SW 1271 (cell line): ENCODE measurements at places on chromosomes 4 and X.

- DNase-seq: no peak
These were observed 5.7 kb upstream of the SERTM2 start for GRCh38 chrX:111505783-111506182.

GRCh38 chr4:40916880-40917279, 167.1 kb downstream of the NSUN7 start:
- no peak for DNase-seq

DNA sequence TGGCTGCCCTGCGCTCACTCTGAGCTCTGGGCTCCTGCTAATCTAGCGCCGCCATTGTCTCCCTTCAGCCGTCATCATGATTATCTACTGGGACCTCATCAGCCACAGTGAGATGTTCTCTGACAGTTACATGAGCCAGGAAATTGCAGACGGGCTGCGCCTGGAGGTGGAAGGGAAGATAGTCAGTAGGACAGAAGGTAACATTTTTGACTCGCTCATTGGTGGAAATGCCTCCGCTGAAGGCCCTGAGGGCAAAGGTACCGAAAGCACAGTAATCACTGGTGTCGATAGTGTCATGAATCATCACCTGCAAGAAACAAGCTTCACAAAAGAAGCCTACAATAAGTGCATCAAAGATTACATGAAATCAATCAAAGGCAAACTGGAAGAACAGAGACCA, 21.8 kb upstream of the PIN4 start:
- no peak for DNase-seq

DNA sequence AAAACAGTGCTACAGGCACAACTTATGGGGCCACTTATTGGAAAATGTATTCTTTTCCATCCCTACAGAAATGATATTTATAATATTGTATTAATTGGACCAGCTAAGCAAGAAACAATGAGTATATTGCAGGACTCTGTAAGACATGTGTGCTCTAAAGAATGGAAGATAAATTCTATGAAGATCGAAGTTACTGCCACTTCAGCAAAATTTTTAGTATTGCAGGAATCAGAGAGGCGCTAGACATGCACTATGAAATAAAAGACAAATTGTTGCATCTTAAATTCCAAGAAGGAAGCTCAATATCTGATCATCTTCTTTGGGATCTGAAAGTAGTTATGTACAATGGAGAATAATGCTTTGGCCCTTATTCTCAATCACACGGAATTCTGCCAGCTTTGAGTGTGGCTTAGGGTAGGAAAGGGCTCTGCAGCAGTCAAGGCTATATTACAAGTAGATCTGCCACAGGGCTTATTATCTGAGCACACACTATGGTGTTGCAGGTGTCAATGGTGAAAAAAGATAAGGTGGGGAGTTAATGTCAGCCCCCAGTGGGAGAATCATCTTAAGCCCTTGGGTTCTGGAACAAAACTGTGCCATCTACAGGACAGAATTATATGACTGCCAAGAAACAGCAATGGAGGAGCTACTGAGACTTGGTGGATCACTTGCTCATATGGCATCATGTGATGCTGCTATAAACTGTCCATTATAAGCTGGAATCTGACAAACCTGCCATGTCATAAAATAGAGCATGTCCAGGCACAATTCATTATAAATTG, 334.0 kb upstream of the NDST3 start:
- peak; percentile 5 for DNase-seq

GRCh38 chrX:68945603-68946228, 116.9 kb downstream of the EFNB1 start:
- no peak for DNase-seq

- DNase-seq: no peak
These were observed 205.1 kb downstream of the STPG2 start for GRCh38 chr4:97938141-97938540.

DNA sequence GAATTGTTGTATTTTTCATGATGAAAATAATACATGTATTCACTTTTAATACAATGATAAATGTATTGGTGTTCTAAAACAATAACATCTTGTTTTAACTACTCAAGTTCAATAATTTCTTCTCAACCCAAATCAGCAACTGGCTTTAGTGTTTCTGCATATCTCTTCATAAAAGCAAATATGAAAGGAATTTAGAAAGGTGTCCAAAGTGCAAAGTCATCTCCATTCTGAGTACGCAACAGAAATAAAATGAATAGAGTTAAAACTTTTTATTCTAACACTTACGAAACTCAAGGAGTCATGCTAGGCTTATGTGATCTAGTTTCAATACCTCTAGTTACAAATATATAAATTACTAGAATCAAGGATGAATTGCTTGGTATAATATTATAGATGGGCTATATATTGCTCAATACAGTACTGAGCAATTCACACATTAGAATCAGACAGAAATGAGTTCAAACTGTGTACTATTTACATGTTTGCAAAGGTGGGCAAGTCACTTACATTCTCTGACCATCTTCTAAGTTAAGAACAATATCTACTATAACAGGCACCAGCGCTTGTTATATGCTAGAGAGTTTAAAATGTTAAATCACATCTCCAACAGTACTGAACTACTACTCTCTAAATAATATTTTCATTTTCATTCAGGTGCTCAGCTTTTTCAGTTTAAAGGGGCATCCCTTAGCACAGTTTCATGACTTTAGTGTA, 51.5 kb downstream of the PPA2 start:
- DNase-seq: no peak

GRCh38 chr4:139053909-139054308, 38.3 kb downstream of the NOCT start:
- DNase-seq: no peak

- peak; percentile 4 for DNase-seq
These were observed 76.5 kb upstream of the BCOR start for GRCh38 chrX:40174001-40174853.

DNA sequence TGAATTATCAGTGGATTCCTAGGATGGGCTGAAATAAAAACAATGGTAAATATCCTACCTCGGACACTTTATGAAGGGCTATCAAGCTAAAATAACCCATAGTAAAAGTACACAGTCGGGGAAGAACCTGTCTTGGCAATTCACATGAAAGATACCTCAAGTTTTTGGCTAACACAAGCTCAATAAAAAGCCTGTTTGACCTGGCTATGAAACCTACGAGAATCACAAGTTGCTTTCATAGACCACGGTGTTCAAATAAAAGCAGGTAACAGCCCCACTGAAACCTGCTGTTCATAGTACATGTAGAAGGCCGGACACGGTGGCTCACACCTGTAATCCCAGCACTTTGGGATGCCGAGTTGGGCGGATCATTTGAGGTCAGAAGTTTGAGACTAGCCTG, 12.3 kb downstream of the RLIM start:
- DNase-seq: no peak

DNA sequence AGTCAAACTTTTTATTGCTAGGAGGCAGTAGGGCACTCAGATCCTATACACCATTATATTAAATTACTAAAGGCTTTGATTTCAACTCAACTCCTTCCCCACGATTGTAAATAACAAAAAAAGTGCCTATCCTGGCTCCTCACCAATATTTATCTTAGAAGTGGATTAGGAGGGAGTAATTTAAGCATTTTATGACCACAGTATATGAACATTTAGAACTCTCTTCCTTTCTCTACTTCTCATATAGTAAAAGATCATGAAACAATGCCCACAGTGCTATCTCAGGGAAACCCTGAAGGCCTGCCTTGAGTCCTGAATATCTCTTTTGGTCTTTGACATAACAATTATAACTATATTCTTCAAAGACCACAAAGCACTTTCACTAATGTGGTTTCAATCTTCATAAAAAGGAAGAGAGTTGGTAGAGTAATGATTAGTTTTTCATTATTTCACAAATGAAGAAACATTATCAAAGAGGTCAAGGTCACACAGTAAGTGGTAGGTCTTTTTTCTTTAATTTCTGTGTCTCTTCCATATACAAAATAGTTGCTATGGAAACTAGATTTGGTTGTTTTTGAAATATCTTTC, 29.1 kb upstream of the ADH1C start:
- no peak for DNase-seq

DNA sequence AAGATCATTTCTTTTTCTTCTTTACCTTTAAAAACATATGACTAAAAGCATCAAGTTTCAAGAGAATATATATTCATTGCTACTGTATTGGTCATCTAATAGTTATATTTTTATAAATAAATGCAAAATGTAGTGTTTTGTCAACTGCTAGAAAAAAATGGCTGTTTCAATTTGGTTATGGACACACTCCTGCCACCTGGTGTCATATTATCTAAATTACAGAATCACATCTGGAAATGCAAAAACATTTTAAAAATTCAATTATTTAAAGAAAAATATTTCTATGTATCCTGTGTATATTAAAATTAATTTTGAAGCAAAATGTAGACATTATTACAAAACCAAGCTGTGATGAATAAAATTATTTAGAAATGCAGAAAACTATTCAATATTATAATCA, 329.4 kb upstream of the PCDH18 start:
- peak; percentile 1 for DNase-seq

DNA sequence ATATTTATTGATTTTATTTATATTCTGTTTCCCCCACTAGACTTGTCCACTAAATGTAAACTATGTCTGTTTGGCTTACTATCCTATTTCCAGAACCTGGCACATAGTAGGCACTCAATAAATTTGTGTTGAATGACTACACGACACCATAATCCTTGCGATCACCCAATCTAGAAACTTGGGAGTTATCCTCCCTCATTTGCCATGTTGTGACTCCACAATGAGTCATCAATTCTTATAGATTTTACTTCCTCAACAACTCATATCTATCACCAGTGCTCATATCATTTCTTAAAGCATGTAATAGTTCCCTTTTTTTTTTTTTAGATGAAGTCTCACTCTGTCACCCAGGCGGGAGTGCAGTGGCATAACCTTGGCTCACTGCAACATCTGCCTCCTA, 39.9 kb upstream of the VAMP7 start:
- no peak for DNase-seq
